NCI-H2227 treated with DMSO at 0.1 percent for 48 hours (cell line): ENCODE measurements at places on chromosomes 7 and 10.

DNA sequence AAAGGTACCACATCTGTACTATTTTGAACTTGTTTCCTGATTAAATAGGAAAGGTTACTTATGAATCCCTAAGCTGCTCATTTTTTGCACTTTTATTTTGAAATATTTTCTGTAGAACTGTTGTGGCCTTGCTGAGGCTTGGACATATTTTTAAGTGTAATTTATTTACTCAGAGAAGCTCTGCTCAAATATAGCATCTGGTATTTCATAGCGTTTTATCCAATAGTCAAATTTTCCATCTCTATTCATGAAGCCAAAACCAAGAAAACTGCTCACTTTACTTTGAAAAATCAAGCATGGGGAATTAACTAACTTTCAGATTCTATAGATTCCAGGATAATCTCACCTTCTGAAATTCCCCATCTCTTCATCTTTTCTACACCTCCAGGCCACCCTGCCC, 6.6 kb upstream of the FAM3C start:
- DNase-seq = no peak

- DNase-seq = no peak
Measured at GRCh38 chr7:69309601-69310000, 288.7 kb upstream of the AUTS2 start.

DNA sequence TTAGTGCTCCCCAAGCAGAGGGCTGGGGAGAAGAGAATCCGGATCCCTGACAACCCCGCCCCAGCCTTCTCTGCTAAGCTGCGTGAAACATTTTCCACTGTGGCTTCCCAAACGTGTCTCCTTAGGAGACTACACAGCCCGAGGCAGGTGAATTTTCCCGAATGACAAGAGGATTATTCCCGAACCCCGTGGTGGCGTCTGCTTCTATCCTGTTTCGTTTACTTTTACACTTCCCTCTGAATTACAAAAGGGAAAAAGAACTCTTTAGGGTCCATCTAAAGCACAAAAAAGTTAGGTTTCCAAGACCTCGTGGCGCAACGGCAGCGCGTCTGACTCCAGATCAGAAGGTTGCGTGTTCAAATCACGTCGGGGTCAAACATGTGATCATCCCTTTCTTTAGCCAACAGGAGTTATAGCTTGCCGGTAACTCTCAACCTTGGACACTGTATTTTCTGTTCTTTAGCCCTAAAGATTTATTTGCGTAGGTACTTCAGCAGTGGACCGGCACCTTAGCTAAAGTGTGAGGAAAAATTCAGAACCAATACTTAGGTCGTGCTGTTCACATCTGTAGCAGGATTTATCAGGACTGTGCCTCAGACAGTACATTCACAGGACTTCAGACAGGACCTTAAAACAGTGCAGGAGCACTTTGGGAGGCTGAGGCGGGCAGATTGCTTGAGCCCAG, 3.2 kb upstream of the ZNF789 start:
- no peak for DNase-seq

DNA sequence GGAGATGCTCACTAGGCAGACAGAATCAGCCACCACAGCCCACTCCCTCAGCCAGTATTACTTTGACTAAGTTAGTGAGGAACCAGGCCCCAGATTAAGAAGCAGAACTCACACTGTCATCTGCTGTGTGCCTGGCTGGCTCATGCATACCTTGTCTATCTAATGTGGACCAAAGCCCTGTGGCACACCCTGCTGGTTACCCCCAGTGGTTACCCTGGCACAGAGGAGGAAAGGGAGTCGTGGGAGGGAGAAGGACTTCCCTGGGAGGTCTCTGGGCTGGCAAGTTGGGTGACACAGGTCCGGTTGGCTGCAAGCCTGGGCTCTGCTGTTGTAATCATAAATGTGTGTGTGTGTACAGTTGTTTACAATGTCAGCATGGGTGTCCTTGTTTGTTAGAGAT, 7.5 kb upstream of the SH2D4B start:
- DNase-seq = no peak

GRCh38 chr10:52129410-52130178, 184.5 kb upstream of the DKK1 start:
- DNase-seq = no peak

- DNase-seq = no peak
Measured at GRCh38 chr7:101093906-101094305, 8.6 kb downstream of the TRIM56 start.
